ENCODE measurements at places on chromosomes 5 and 9.

DNA sequence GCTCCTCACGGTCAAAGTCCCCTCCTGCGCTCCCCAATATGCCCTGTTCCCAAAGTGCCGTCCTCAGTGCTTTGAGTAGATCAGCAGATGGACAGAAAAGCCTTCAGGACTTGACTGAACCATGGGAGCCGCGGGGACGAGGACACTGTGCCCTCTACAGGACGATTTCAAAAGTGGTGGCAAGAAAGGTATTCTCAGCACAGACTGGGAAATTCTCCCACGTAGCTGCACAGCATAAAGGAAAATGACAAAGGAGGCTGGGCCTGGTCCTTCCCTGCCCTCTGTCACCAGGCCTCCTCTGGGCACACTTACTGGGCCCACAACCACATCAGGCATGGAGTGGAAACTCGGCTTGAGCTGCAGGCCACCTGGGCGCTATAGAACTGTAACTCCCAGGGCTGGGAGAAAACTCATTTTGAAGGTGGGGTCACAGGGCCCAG, 16.7 kb upstream of the MTMR12 start:
- peak; percentile 20 for DNase-seq

GRCh38 chr5:119343766-119344165, 12.1 kb upstream of the TNFAIP8 start:
- no peak for DNase-seq

- no peak for DNase-seq
Measured at GRCh38 chr9:98401140-98402018, 145.9 kb upstream of the TBC1D2 start.

DNA sequence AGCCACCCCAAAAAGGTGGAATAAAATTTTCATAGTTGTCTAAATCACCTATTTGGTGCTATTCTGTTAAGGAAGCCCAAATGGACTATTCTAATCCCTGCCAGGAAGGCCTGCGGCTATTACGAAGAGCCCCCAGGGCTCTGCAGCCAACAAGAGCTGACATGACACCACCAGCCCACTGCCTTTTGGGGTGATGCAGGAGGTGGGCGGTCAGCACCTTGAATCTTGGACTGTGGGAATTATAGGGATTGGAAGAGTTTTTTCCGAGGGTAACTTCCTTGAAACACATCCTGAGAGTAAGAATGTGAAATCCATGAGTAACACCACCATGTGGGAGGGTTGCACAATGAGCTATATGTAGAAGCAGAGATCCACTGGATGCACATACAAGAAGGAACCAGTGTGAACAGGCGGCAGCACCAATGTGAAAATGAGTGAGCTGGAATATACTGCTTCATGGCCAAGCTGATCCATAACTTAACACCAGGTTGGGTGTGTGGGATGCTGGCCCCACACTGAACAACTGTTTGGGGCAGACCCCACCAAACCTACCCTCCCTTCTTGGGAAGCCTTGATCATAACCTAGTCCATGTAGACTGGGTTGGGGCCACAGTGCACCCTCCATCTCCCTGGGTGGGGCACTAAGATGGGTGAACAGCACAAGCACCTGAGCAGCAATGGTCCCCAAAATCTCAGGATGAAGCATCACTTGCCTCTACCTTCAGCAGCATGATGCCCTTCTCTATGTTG, 239.0 kb downstream of the FSTL4 start:
- DNase-seq = no peak

DNA sequence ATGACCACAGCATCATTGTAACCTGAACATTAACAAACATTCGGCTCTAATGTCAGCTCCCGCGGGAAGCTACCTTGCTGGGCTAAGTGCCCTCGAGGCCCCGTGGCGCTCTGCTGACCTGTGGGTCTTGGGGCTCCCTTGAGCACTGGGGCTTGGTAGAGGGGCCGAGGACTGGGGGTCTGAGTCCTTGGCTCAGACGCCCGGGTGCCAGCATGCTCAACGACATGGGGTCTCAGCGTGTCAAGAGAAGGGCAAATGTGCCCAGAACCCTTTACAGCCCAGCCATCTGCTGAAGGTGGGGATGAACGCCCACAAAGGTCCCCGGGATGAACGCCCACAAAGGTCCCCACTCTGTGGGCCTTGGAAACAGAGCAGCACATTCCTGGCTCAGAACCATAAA, 39.7 kb upstream of the SARDH start:
- DNase-seq = no peak

DNA sequence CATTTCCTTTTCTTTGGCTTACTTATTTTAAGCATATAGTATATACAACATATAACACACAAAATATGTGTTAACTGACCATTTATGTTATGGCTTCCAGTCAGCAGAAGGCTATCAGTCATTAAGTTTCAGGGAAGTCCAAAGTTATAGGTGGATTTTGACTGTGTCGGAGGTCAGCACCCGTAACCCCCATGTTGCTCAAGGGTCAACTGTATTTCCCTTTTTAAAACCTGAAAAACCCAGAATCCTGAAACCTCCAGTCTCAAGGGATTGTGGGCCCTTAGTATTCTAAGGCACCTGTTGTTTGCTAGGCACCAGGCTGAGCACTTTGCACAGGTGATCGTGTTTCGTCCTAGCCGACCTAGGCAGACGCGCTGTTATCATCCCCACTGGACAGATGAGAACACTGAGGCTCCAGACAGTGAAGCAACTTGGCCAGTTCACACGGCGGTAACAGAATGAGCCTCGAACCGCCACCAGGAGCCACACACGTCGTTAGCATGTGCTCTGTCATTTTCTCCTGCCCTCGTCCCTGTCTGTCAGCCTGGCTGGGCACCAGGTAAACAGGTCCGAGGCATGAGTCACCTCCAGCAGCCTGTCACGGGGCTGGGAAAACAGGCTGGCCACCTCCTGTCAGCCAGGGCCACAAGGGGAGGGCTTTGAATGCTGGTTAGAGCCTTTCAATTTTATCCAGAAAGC, 39.9 kb downstream of the DUSP1 start:
- DNase-seq = no peak

DNA sequence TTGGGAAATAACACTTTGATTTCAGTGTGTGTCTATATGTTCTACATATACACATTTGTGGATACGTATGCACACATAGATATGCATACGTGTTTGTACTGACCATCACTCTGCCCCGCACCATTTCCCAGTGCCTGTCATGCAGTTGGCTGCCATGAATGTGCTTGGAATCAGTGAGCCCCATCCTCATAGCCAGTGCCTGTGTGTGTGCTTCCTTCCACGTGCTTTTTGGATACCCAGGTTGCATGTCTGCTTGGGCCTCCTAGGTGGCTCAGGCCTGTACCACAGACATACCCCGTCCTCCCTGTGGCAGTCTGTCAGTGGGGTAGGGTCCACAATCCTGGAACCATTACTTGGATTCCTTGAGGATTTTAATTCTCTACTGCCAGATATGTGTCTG, 243.6 kb downstream of the FANCC start:
- DNase-seq = no peak

DNA sequence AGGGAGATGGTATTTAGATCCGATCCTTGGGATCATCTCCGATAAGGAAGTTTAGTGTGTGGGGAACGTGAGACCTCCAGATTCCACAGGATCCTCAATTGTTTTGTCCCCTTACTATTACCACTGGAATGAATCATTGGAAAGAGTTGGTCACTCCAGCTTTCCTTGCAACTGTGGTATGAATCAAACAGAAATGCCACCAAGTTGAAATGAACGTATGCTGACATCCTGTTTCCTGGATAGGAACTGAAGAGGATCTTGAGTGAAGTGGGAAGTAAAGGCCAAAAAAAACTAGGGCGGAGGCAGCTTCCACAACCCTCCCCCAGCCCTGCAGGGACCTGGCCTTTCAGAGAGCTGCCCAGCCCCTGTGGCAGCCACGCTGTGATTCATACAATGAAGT, 23.9 kb downstream of the IRX1 start:
- no peak for DNase-seq

DNA sequence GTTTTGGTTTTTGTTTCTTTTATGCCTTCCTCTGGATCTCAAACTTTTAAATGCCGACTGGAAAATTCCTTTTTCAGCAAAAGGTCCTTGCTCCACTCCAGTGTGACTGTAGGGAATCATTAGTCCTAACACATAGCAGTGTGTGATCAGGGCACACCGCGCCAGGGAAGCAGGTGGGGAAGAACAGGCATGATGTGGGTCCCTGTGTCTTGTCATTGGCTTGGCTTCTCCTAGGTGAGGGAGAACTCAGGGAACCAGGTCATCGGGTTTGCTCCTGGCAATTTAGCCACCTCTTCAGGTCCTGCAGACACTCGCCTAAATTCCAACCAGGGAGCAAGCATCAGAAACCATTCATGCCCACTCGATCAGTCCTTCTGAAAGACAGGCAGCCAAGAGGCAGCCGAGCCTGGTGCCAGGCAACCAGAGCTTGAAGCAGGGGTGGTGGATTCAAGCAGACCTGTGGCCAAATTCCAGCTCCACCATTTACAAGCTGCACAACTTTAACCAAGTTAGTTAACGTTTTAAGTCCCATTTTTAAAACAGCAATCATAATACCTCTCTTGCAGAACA, 514.2 kb downstream of the BNC2 start:
- DNase-seq = no peak

GRCh38 chr9:135851748-135852147, 55.6 kb downstream of the CAMSAP1 start:
- DNase-seq = no peak

DNA sequence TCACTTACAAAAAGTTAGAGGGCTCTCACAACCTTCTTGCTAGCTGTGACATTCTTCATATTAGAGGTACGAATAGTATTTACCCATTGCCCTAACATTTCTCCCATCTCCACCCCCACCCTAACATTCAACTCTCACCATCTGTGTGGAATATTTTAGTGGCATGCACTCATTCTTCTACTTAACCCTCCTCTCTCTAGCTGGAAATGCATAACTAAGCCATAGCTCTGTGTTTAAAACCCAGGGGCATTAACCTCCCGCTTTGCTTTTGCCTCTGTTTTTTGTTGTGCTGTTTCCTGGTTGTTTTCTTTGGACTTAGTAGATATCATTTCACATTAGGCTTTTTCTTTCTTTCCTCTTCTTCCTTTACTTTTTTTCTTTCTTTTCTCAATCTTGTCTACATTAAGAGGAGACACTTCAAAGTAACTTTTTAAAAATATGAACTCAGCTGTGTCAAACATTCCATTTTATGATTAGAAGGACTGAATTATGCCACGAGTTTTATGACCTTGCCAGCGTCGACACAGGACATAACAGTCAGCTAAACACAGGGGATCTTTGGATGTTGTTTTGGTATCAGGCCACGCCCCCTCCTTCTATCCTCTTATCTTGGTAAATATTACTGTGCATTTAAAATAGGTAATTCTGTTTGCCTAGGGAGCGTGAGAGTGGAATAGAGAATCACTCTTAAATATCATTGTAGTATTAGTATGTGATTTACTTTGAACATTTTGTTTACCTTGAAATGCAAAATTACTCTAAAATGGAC, 236.0 kb downstream of the CD180 start:
- DNase-seq = no peak

DNA sequence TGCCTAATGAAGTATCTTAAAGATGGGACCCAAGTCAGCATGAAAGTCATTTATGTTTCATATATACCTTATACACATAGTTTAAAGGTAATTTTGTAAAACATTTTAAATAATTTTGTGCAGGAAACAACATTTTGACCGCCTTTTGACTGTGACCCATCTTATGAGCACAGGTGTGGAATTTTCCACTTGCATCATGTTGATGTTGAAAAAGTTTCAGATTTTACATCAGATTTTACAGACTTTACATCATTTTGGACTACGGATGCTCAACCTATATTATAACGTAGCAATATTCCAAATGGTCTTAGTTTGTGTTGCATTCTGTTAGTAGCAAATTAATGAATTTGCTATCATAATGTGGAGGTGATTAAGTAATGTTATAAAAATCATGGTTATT, 21.7 kb upstream of the FAM120AOS start:
- DNase-seq = no peak

DNA sequence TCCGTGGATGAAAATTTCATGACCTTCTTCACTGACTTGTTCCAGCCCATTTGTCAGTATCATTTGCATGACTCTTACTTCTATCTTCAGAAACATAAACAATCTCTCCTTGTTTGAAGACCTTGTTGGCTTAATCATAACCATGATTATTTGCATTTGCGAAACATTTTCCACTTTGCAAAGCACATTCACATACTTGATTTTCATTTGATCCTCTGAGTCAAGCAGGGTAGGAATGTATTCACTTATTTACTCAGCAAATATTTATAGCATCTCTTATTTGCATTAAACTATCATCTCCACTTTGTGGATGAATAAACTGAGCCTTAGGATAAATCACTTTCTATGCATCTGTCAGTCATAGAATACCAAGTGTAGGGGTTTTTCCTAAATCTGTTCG, 343.0 kb upstream of the SGCD start:
- no peak for DNase-seq

DNA sequence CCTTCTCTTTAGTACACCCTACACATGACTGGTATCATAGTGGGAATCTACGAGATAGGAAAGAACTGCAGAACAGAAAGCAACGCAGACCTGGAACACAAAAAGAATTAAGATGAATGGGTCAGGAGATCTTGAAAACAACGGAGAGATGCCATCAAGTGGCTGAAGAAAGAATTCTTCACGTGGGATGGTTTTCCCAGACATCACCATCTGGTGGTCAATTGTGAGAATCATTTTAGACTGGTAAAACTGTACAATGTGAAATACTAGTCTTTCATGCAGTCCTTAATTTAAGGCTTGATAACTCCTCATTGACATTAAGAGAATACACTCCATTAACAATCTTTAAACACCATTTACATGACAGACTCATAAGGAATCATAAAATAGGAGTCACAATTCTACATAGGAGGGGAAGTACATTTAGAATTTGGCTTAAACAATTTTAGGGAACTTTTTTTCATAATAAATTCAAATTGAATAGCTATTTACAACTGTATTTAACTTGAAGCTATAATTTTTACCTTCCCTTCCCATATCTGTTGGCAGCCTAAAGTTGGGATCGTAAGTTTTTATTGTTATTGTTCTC, 128.4 kb upstream of the TRPM3 start:
- DNase-seq = no peak

DNA sequence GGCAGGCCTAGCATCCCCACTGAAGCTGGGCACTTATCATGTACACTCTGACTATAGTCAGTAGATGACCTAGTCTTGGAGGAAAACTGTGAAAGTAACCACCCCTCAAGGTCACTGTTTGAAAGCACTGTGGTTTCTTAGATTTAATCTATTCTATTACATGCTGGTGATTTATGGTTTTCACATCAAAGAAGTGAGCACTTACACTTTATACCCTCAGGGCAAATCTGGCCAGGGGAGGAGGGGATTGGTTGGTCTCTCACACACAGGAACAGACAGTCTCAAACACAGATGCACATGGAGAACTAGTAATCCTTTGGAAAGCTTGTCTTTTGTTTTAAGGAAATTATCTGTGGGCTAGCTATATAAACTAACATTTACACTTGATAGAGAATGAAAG, 17.9 kb upstream of the SPIN1 start:
- no peak for DNase-seq

Data from stimulated activated CD4-positive, alpha-beta T cell treated with anti-CD3 and anti-CD28 coated beads, Interleukin-15, amount 100 ng/mL, for 1 hour (primary cell).